CD8-positive, alpha-beta memory T cell (primary cell): ENCODE measurements at places on chromosomes 2 and 18.

- no peak for DNase-seq
Measured at GRCh38 chr2:135799738-135800137, 37.2 kb downstream of the LCT start.

- DNase-seq = no peak
Measured at GRCh38 chr2:109674894-109675534, 60.9 kb downstream of the SOWAHC start.

- no peak for DNase-seq
Measured at GRCh38 chr2:12107939-12108338, 361.5 kb downstream of the LPIN1 start.

DNA sequence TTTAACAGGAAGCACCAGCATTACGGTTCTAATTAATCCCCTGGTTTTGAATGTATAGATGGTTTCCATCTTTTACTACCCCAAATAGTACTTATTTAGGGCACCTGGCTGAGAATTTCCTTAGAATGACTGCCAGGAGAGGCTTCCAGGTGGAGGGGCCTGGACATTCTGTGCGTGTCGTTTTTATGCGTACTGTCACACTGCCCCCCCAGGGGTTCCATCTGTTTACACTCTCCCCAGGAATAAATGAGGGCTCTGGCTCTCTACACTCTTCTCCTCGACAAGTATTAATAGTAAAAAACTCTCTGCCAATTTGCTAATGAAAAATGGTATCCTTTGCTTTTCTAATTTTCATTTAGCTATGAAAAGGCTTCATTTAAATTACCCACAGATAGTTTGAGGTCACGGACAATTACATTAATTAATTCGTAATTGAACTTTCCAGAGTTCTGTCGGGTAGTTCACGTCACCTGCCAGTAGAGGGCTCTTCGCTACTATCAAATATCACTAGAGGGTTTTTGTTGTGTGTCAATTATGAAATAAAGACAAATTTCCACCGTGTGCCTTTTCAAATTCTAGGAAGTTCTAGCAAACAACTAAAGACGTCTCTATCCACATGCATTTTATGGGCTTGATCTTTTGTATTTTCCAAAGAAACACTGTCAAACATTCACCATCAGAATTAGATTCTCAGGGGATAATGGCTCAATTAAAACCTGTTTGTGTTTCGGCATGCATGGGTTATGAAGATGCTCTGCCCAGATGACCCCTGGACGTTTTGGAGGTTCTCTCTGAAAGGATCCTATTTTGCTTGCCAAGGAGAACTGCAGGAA, 88.8 kb upstream of the ASB18 start:
- DNase-seq = peak; percentile 23

- no peak for DNase-seq
Measured at GRCh38 chr2:127058246-127058953, 48.6 kb downstream of the BIN1 start.

DNA sequence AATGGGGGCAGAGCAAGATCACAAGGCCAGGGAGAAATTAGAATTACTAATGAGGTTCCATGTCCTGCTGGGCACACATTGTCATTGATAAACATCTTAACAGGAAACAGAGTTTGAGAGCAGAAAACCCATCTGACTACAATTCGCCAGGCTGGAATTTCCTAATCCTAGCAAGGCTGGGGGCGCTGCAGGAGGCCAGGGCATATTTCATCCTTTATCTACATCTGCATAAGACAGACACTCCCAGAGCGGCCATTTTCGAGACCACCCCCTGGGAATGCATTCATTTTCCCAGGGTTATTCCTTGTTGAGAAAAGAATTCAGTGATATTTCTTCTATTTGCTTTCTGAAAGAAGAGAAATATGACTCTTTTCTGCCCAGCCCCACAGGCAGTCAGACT, 152.7 kb downstream of the SUCLG1 start:
- DNase-seq = no peak

- no peak for DNase-seq
Measured at GRCh38 chr2:181311837-181312236, 145.3 kb upstream of the ITGA4 start.

- DNase-seq = no peak
Measured at GRCh38 chr18:211582-211981, 53.2 kb downstream of the USP14 start.

DNA sequence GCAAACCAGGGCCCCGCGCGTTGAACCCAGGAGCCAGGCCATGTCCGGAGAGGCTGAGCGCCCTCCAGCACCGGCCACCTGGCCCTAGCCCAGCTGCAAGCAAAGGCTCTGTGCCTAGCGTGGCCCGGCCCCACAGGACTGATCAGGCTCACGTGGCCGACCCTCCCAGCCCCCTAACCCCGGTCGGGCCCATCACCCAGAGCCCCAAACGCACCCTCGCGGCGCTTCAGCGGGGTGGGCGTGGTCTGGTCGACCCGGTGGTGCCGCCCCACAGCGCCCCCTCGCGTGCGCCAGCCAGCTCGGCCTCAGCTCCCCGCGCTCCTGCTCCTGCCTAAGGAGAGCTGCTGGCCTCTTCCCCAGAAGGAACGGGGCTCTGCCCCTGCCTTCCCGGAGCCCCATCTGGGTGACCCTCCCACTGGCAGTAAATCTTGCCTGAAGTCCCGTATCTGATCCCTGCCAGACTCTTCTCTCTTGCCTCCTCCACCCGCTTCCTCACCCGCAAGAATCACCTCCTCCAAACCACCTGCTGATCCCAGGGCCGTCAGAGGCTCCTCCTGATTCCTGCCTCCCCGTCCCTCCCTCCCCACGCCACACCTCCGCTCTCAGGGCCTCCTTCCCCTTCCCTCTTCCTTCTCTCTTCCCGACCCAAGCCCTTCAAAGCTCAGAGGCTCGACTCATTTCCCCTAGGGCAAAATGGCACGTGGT, 12.3 kb upstream of the TEX51 start:
- no peak for DNase-seq

DNA sequence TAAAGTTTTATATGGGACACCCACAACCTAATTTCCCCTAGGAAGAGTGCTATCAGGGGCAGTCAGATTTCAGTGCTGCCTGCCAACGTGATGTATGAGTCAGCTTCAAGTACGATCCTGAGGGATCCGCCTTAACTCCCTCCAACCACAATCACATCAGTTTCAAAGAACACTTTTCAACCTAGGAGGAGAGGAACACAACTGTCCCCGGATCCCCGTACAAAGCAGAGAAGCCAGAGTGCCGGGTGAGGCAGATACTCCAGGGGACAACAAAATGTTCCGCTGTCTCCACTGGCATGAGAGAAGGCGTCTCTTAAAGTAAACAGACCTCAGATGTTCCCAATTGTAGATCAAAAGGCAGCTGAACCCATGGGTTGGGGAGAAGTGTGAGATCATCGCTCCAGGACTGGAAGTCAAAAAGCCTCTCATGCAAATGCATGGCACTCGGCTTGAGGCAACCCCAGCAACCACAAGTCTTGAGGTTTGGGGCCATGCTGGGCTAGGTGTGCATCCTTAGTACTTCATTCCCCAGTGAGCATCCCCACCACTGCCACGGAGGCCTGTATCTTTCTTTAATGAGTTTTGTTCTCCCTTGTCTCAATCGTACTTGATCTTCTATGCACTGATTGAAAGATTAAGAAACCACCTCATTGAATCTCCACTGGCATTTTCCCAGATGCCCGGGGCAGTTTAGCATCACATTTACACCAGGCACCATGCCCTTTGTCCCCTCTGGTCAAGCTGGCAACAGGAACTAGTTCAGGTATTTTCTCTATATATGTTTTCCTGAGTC, 91.0 kb upstream of the CCBE1 start:
- DNase-seq = no peak

DNA sequence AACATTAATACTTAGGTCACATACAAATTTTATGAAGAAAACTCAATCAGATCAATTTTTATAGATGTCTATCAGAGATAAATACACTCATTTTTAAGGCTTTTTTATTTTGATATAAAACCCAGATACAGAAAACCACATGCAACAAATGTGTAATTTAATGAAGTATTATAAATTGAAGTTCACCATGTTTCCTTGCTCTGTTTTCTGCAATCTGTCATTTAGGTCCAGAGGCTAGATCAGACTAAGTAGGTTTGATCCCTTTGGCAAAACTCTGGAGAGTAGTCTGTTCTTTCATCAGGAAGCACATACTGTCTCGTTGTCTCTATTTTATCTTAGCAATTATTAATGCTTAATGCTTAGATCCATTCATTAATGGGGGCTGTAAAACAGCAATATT, 841.6 kb downstream of the MBD2 start:
- no peak for DNase-seq

- DNase-seq = no peak
Measured at GRCh38 chr2:236738030-236738429, 168.4 kb downstream of the ACKR3 start.

DNA sequence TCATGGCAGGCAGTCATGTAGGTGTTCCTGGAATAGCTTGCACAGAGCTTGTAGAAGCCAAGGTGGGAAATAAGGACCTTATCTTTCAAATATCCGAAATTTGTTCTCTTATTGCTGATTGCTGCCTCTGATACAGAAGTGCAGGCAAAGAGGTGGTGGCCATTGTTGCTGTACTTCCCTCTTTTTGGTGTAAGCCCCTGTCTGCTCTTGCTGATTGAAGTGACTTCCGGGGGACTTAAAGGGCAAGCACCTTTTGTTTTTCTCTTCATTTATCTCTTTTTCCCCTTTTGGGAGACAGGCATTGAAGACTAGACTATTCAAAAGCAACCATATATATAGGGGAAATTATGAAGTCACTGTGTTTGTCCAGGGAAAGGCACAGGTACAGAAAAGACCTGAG, 131.6 kb upstream of the OTX1 start:
- no peak for DNase-seq

GRCh38 chr2:172372436-172372835, 55.0 kb upstream of the ITGA6 start:
- DNase-seq = no peak

GRCh38 chr2:212154477-212154878, 384.1 kb downstream of the ERBB4 start:
- no peak for DNase-seq

DNA sequence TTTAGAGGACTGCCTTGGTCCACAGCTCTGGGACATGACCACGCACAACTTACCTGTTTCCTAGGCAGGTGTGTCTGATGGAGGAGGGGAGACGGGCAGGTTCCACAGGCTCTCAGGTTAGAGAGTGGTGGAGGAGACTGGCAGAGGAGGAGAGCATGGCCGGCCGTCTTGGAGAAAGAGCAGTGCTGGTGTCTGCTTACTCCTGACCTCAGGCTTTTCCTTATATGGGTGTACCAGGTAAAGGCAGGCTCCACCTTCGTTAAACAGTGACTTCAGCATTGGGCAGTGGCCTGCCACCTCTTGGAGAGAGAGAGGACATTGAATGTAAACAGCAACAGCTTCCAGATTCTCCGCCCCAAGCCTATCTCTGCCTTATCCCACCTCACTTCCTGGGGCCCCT, at the start of gene CAPN13:
Gene CAPN13, minus strand, starts transcription at position 198 of the 400 bp plus-strand sequence. CDS start 20,121 bp downstream, outside the sequence.
- no peak for DNase-seq

DNA sequence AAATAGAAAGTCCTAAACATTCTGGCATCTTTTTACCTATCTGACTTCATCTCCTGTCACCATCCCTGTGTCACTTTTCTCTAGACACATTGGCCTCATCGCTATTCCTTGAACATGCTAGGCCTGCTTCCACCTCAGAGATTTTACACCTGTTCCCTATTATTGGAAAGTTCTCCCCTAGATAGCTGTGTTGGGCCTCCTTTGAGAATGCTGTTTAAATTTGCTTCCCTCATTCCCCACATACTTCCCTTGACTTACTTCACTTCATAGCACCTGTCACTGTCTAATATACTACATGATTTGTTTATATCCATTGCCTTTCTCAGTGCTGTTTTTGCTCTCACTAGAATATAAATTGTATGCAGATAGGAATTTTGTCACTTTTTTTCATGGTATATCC, 317.0 kb upstream of the GCFC2 start:
- DNase-seq = no peak

DNA sequence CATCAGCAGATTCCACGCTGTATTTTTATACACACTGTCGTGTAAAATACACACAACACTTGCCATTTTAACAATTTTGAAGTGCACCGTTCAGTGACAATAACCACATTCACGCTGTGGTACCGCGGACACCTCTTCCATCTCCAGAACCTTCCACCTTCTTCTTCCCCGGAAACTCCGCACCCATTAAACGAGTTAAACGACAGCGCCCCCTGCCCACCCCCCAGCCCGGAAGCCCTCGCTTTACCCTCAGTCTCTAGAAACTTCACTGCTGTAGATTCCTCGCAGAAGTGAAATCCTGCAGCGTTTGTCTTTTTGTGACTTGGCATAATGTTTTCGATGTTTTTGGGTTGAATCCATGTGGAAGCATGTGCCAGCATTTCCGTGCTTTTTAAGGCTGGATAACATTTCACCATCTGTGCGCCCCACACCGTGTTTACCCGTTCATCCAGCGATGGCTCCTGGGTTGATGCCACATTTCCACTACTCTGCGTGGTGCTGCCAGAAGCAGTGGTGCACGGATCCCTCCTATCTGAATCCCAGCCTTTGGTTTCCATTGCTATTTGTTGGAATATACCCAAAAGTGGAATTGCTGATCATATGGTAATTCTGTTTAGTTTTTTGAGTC, 32.0 kb upstream of the TMEM18 start:
- DNase-seq = no peak

GRCh38 chr2:211237586-211238275, 681.3 kb downstream of the CPS1 start:
- no peak for DNase-seq

DNA sequence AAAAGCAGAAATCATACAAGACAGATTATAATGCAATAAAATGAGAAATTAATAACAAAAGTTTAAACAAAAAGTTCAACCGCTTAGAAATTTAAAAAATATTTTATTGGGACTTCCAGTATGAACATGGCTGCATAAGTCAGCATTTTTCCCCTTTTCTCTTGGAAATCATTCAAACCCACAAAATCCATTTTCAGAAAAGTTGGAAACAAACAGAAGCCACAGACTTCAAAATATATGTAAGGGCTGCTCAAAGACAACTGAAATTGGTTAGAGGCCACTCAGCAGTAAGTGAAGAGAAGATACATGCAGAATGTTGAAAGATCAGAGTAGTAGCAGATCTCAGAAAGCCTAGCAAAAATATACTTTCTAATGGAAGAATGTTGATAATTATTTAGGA, 194.0 kb downstream of the DYSF start:
- no peak for DNase-seq

DNA sequence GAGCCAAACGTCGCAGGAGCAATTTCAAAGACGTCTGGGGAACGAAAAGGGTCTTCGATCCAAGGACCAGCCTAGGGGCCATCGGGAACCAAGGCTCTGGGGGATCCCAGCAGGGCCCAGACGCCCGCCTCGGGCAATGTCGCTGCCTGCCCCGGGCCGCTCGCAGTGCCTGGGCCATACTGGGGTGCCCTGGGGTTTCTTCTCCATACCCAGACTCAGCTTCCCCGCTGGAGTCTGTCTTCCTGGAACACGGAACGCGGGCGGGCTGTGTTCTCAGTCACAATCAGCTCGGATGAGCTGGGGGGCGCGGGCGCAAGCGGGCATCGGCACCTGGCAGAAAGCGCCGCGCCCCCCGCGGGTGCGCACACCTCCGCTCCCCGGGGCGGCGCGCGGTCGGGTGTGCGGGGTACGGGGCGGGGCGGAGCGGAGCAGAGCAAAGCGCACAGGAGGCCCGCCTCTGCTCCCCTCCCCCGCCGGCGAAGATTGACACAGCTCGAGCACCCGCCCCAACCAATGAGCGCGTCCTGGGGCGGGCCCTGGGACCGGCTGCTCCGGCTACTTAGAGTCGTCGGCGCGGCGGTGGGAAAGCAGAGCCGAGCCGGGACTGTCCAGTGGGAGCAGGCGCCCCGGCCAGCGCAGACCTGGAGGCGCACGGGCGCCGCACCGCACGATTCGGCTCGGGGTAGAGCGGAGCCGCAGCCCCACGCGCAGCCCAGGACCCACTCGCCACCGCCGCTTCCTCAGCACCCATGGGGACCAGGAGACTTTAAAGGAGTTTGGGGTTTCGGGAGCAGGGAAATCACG, at the start of gene LRATD1:
Gene LRATD1, plus strand, starts transcription at position 585 of the 804 bp plus-strand sequence. CDS start 1,263 bp downstream, outside the sequence.
- DNase-seq = no peak
